ENCODE measurements at places on chromosomes 1 and 21. TPM values are rescaled to one million over a fixed set of nuclear protein-coding genes. Genes with fewer than 3 reads are reported as not detected.

GRCh38 chr1:103162360-103162759 lies 54.0 kb upstream of the COL11A1 start:
- no peak overlapping the region for H3K27ac ChIP-seq
- H3K36me3 ChIP-seq, result no peaks in the 10 kb centered on the region
- H3K27me3 ChIP-seq, result no peaks in the 10 kb centered on the region
- DNase-seq, result no peak

GRCh38 chr1:202553560-202554038 lies 156.7 kb downstream of the SYT2 start:
- no peaks in the 10 kb centered on the region for H3K27me3 ChIP-seq
- no peak for DNase-seq
- peaks cover 3% of the 10 kb centered on the region for H3K4me1 ChIP-seq
- H3K27ac ChIP-seq, result no peak overlapping the region
- H3K36me3 ChIP-seq, result no peaks in the 10 kb centered on the region

GRCh38 chr1:3019007-3019515 lies 2.2 kb upstream of the ACTRT2 start:
- H3K36me3 ChIP-seq, result no peaks in the 10 kb centered on the region
- no peak overlapping the region for H3K27ac ChIP-seq
- no peaks in the 10 kb centered on the region for H3K4me1 ChIP-seq
- no peak for DNase-seq
- H3K4me3 ChIP-seq, result no peak overlapping the region

- no peak overlapping the region for H3K4me3 ChIP-seq
- peaks cover 8% of the 10 kb centered on the region for H3K4me1 ChIP-seq
- peaks cover 33% of the 10 kb centered on the region for H3K27me3 ChIP-seq
- H3K36me3 ChIP-seq, result no peaks in the 10 kb centered on the region
Observed at GRCh38 chr1:31799196-31799894, 16.5 kb downstream of the SPOCD1 start.

DNA sequence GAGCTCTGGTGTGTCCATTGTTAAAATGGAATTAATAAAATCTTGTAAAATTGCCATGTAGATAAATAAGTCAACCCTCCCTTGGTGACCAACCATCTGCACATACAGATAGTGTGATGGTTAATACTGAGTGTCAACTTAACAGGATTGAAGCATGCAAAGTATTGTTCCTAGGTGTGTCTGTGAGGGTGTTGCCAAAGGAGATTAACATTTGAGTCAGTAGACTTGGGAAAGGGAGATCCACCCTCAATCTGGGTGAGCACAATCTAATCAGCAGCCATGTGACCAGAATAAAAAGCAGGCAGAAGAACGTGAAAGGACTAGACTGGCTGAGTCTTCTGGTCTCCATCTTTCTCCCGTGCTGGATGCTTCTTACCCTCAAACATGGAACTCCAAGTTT lies 174.8 kb downstream of the LTN1 start:
- H3K4me1 ChIP-seq, result no peaks in the 10 kb centered on the region
- no peak overlapping the region for H3K27ac ChIP-seq
- H3K27me3 ChIP-seq, result no peaks in the 10 kb centered on the region
- no peak for DNase-seq
- H3K4me3 ChIP-seq, result no peak overlapping the region

DNA sequence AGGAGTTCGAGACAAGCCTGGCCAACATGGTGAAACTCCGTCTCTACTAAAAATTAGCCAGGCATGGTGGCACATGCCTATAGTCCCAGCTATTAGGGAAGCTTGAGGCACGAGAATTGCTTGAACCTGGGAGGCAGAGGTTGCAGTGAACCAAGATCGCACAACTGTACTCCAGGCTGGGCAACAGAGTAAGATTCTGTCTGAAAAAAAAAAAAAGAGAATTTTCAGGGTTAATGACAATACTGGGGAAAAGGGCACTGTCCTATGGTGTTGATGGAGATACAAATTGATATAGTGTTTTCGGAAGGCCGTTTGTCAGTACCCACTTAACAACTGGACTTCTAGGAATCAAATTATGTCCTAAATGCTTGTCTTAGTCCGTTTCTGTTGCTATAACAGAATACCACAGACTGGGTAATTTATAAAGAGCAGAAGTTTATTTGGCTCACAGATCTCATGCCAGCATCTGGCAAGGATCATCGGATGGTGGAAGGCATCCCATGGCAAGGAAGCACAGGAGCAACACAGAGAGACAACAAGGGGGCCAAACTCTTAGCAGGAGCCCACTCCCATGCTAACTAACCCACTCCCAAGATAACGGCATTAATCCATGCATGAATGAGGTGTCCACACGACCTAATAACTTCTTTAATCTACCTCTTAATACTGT lies 41.3 kb downstream of the ZBTB8A start:
- H3K36me3 ChIP-seq, result no peaks in the 10 kb centered on the region
- H3K27ac ChIP-seq, result no peak overlapping the region
- peaks cover 6% of the 10 kb centered on the region for H3K27me3 ChIP-seq
- no peak for DNase-seq

DNA sequence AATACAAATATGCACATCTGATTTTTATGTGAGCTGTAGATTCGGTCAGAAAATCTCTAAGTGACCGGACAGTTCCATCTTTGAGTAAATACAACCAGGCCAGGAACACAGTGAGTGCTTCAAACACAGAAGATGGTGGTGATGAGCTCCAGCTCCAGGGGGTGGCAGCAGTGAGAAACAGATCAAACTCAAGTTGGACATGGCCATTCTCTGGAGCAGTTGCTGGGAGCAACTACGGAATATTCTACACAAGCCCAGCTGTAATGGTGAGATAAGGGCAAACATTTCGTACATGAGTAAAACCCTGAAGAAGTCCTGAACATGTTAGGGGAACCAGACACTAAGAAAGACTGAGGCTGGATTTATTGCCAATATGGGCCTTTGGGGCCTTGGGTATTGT lies 100.7 kb downstream of the BARHL2 start:
- no peak overlapping the region for H3K4me3 ChIP-seq
- H3K27me3 ChIP-seq, result no peaks in the 10 kb centered on the region
- no peaks in the 10 kb centered on the region for H3K4me1 ChIP-seq
- DNase-seq, result no peak

- no peak for DNase-seq
- peaks cover 8% of the 10 kb centered on the region for H3K27me3 ChIP-seq
- H3K4me1 ChIP-seq, result no peaks in the 10 kb centered on the region
- H3K27ac ChIP-seq, result no peak overlapping the region
Observed at GRCh38 chr1:109255097-109255651, 5.8 kb downstream of the CELSR2 start.

GRCh38 chr1:240467895-240468294 lies 144.1 kb downstream of the GREM2 start:
- H3K36me3 ChIP-seq, result no peaks in the 10 kb centered on the region
- DNase-seq, result no peak
- no peak overlapping the region for H3K4me3 ChIP-seq

- no peak for DNase-seq
- no peak overlapping the region for H3K27ac ChIP-seq
- H3K27me3 ChIP-seq, result no peaks in the 10 kb centered on the region
- H3K36me3 ChIP-seq, result no peaks in the 10 kb centered on the region
Observed at GRCh38 chr1:193313354-193314140, 127.1 kb upstream of the B3GALT2 start.

- H3K4me1 ChIP-seq, result no peaks in the 10 kb centered on the region
- DNase-seq, result no peak
- no peaks in the 10 kb centered on the region for H3K27me3 ChIP-seq
- no peaks in the 10 kb centered on the region for H3K36me3 ChIP-seq
- H3K27ac ChIP-seq, result no peak overlapping the region
- H3K4me3 ChIP-seq, result no peak overlapping the region
Observed at GRCh38 chr1:186904361-186904760, 75.6 kb downstream of the PLA2G4A start.

GRCh38 chr1:213054733-213055591 lies 3.9 kb downstream of the RPS6KC1 start:
- DNase-seq, result no peak
- no peak overlapping the region for H3K4me3 ChIP-seq
- peaks cover 28% of the 10 kb centered on the region for H3K4me1 ChIP-seq
- no peak overlapping the region for H3K27ac ChIP-seq

- no peaks in the 10 kb centered on the region for H3K27me3 ChIP-seq
- no peak for DNase-seq
- no peak overlapping the region for H3K4me3 ChIP-seq
- no peaks in the 10 kb centered on the region for H3K4me1 ChIP-seq
- H3K36me3 ChIP-seq, result no peaks in the 10 kb centered on the region
- no peak overlapping the region for H3K27ac ChIP-seq
Observed at GRCh38 chr1:181779343-181779742, 282.2 kb downstream of the ZNF648 start.

GRCh38 chr1:109170035-109170764 lies 43.5 kb upstream of the SARS1 start:
- DNase-seq, result no peak
- H3K27ac ChIP-seq, result no peak overlapping the region
- no peaks in the 10 kb centered on the region for H3K36me3 ChIP-seq
- peaks cover 19% of the 10 kb centered on the region for H3K4me1 ChIP-seq

- peak overlapping the region; percentile 86 for H3K27ac ChIP-seq
- peak overlapping the region; percentile 13 for H3K4me3 ChIP-seq
- H3K4me1 ChIP-seq, result peaks cover 71% of the 10 kb centered on the region
- no peaks in the 10 kb centered on the region for H3K27me3 ChIP-seq
Observed at GRCh38 chr21:42237161-42237560, 18.2 kb downstream of the ABCG1 start.

DNA sequence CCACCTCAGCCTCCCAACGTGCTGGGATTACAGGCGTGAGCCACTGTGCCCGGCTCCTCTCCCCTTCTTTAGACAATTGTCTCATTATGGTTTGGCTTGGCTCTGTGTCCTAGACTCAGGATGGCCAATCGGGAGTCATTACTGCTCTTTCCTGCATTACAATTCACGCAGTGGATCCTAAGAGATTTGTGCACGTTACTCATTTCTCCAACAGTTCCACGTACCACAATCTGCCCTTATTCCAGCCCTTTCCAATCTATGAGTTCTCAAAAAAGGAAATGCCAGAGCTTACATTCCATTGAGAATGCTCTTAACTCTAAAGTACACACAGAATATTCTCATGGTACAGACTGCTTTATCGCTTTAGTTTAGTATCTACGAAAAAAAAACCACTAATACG lies 357.0 kb downstream of the GPATCH2 start:
- H3K4me3 ChIP-seq, result no peak overlapping the region
- no peaks in the 10 kb centered on the region for H3K27me3 ChIP-seq
- no peak for DNase-seq
- H3K4me1 ChIP-seq, result no peaks in the 10 kb centered on the region

DNA sequence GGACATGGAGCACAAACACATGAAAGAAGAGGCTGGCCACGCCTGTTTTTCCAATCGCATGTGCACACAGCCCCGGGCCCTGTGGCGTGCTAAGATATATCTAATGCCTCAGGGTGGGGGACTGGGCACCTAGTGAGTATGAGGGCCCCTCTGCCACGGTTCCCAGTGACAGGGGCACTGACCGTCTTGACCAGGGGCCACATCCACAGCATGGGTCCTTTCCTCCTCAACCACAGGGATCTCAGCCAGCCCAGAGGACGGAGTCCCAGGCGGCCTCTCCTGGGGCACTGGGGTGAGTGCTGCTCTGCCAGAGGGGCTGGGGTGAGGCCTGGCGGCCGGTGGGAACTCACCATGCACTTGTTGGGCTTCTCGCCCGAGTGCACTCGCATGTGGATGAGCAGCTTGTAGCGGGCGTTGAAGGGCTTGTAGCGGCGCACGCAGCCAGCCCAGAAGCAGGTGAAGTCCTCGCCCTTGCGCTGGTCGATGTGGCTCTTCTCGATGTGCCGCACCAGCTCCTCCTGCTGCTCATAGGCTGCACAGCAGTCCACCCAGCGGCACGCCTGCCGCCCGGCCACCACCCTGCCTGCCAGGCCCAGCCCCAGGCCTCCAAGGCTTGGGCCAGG lies 134.7 kb downstream of the DMRTB1 start:
- no peak overlapping the region for H3K27ac ChIP-seq
- no peaks in the 10 kb centered on the region for H3K4me1 ChIP-seq
- DNase-seq, result no peak
- H3K27me3 ChIP-seq, result no peaks in the 10 kb centered on the region

The CR1L gene
- total RNA-seq, result not detected

The OR2AK2 gene
- not detected for total RNA-seq

The KPRP gene
- total RNA-seq, result not detected

The TMEM81 gene
- total RNA-seq, result 2.3 TPM

The HSD11B1 gene
- total RNA-seq, result not detected

The RXFP4 gene
- not detected for total RNA-seq

The TMPRSS15 gene
- not detected for total RNA-seq
